ENCODE measurements at places on chromosomes 6 and 20.

DNA sequence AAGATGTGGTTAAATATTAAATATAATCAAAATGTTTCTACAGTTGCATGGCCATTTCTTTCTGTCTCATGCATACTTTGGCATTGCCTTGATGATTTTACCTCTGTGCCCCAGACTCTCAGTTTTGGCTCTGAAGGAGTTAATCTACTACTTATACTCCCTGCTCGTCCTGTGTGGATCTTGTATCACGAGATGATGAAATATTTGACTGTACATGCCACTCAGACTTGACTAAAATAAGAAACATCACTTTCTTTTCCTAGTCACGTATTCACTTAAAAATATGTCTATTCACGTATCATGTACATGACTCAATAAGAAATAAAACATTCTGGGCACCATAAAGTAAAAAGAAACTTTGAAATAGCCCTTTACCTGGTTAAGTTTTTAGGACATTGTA is 397.7 kb downstream of the RFPL4B start:
- no peak for DNase-seq

DNA sequence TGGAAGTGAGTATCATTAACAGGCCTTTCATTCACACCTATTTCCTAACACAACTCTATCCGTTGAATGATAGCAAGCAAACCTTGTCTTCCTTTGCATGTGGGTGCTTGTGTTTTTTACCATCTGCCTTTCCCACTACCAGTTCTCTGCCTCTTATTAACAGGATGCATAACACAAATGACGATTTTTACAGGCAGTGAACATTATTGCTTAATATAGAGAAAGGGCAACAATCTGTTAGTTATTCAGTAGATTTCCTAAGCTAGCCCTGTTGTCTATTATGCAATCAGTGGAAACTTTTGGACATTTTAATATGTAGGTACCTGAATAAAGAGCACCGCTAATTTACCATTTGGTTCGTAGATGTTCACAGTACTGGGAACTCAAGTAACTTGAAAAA is 348.8 kb upstream of the PLCB4 start:
- no peak for DNase-seq

DNA sequence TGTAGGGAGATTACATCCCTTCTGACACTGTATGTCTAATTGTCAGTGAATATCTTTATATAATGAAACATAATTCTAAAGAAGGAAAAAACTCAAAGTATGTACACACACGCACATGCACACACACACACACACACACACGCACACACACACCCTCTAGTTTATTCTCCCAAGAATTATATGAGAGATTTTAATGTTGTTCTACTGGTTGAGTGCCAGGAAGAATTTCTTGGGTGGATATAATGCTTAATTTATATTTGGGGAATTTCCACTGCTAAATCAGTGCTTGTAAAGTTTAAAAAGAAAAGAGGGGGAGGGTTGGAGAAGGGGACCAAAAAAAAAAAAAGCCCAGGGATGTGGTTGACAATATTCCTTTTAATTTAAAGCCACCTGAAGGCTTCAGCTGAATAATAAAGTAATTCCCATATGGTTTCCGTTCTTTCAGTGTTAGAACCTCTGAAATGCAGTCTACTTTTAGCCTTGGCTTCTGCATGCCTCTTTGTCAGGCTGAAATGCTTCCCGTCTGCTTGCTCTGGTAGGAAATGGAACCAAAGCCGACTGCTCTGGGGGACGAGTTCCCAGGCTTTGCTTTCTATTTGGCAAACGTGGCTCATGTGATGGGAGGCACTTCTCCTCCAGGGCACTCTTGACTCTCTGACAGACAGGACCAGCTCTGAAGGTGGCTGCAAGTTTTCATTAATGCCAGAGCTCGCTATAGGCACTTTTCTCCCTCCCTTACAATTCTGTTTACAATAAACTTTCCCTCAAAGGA is 225.4 kb downstream of the PRL start:
- DNase-seq = no peak

- no peak for DNase-seq
Measured at GRCh38 chr6:28295326-28295725, 14.0 kb downstream of the PGBD1 start.

DNA sequence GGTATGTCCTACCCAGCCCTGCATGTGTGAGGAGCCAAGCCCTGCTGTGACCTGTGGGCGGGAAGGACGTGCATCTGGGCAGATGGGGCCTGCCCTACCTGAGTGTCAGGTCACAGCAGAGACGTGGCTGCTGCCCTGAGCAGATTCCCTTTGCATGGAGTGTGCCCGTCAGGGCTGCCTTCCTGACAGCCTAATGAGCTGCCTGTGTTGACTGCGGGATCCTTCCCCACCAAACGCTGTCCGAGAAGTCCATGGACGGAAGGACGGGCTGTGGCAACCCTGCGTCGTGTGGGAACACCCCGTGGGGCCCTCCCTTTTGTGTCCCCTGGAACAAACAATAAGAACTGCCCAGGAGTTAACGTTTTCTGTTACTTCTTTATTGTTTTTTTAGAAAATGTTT is 343.2 kb downstream of the CDH4 start:
- DNase-seq = no peak

Measured in stimulated activated CD4-positive, alpha-beta T cell treated with anti-CD3 and anti-CD28 coated beads, Interleukin-12 subunit alpha, Interleukin-12 subunit beta, amount 100 ng/mL, for 48 hours (primary cell).